ENCODE measurements at places on chromosomes 1 and 21. TPM values are rescaled to one million over a fixed set of nuclear protein-coding genes. Genes with fewer than 3 reads are reported as not detected.
A peak's percentile ranks its signal among the peaks of the same experiment; 100 is the strongest.

DNA sequence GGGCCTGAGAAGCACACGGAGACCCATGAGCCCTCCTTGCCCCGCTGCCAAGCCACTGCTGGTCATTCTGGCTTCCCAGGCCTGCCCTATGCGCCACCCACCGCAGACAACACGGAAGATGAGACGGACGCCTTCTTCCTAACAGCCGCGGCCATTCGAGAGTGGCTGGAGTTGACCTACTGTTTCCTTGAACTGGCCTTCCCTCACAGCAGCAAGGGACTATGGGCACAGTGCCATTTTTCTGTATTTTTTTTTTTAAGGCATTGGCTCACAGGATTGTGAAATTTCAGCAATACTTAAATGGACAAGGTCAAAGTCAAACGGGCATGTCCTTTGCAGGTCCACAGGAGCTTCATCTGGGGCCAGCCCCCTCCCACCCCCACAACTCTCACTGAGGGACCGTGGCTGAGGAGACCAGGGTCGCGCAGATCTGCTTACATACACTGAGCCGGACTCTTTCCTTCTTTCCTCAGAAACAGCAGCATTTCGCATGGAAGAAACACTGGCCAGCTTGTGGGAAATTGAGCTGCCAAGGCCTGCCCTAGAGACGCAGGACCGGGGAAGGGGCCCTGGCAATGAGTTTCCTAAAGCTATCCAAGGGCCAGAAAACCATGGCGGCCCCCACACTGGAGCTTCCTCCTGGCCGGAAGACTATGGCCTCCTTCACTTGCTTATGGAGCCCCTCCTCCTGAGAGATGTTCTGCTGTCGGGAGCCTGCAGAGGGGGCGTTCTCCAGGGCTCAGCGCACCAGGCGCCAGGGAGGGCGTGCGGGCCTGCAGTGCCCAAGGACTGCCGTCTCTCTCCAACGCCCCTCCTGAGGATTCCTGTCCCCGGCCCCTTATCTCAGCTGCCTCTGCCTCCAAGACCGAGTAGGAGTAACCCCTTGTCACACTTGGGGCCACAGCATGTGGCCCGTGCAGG lies 98.9 kb downstream of the PGBD5 start:
- DNase-seq: no peak

- DNase-seq: no peak
These were observed 79.4 kb downstream of the FCRL5 start for GRCh38 chr1:157472959-157473358.

- no peak for DNase-seq
These were observed 41.2 kb downstream of the NME7 start for GRCh38 chr1:169326261-169326955.

- no peak for DNase-seq
These were observed 4.1 kb upstream of the PEF1 start for GRCh38 chr1:31648641-31649357.

The PLEKHA6 gene
- 53.8 TPM for total RNA-seq

DNA sequence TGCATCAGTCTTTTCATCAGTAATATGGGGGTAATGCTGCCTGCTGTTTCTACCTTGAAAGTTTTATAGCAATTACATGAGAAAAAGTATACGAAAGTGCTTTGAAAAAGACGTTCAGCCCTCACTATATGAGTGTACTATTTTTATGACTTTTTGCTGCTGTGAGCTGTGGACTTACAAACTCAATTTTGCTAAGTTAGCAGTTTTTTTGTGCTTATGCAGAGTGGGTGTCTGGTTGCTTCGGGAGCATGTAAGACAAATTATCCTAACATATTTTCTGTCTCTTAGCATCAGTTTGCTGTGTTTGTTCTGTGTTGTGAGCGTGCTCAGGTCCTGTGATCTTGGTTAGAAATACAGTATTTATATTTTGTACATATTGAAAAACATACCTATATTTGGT lies 109.7 kb downstream of the CACNA1E start:
- no peak for DNase-seq

The SLFNL1 gene
- total RNA-seq: 0.22 TPM

The ZYG11A gene
- total RNA-seq: 0.40 TPM

- DNase-seq: no peak
These were observed 17.0 kb downstream of the UMODL1 start for GRCh38 chr21:42088148-42088547.

GRCh38 chr21:21818898-21819297 lies 820.7 kb downstream of the NCAM2 start:
- DNase-seq: no peak

DNA sequence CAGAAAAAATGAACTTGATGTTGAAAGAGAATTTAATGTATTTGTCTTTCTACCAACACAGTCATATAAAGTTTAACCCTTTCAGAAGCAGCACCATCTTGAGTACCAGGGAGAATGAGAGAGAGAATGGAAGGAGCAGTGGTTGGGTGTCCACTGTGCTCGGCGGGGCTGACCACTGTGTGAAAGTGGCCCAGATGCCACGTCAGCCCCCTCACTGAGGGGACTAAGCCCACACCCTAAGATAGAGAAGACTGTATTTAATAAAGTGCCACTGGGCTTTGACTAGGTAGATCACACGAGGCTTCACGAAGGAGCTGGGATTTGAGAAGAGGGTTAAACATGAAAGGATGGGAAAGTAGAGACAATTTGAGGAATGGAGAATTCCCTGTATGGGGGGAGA lies 31.2 kb downstream of the BATF3 start:
- no peak for DNase-seq

The FAM72C gene
- 4.3 TPM for total RNA-seq

DNA sequence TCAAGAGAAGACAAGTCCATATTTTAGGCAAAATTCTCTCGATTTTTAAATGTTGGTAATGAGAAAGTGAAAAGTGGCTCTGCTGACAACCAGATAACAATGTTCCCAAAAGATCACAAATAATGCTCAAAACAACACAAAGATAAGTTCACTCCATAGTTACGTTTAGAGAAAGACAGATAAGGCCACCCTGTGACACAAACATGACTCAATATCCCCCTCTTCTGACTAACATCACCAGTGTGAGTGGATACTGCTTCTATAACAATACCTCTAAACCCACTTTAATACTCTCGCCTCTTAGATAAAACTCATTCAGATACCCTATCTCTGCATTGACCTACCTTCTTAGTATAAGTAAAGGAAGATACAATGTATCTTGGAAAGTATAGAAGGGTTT lies 51.2 kb upstream of the RGS7 start:
- DNase-seq: peak; percentile 78

DNA sequence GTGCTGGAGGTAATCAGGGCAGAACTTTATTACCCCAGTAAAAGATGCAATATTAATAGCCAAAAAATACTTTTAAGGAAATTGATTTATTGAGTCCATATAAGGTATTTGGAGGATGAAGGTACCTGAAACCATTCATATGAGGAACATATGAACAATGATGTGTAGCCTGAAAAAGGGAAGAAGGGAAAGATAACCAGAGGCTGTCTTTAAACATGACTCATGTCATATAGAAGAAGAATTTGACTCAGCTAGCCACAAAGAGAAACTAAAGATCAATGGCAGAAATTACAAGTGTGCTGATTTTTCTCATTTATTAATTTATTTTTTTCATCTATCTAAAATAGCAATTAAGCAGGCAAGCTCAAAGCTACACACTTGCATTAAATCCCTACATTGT lies 136.2 kb upstream of the DUSP10 start:
- peak; percentile 57 for DNase-seq

DNA sequence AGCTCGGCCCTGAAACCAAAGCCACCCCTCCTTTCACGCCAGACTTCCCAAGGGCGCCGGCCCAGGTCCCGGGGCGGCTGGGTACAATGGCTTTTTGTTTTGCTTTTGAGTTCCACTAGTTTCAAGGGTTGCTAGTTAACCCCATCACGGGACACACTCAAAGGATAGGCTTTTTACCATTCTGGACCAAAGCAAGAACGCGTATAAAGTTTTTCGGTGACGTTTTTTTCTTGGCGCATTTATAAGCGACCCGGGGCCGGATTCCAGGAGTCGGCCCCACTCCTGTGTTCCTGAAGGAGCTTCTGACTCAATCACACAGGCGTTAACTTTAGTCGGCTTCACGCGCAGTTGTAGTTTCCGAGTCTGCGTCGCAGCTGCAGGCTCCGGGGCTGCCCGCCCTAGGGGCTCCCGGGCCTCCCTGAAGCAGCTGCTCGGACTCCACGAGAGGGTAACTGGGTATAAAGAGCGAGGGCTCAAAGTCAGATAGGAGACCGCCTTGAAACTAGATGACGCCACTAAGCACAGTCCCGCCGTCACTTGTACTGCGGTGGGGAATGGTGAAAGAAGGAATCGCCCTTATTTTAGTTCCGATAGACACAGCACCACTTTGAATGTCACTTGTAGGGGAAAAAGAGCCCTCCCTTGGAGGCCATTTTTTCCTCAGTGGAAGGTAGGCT lies 707 bp upstream of the KLHL21 start:
- peak; percentile 62 for DNase-seq

The TMEM82 gene
- total RNA-seq: not detected

The DSCAM gene
- total RNA-seq: not detected

- DNase-seq: no peak
These were observed 101.7 kb downstream of the ESRRG start for GRCh38 chr1:216621536-216621935.

The CFHR5 gene
- not detected for total RNA-seq

- DNase-seq: no peak
These were observed 32.9 kb downstream of the PRMT2 start for GRCh38 chr21:46668381-46668780.

The MAEL gene
- not detected for total RNA-seq

The FCER1G gene
- total RNA-seq: not detected

GRCh38 chr1:115457289-115457688 lies 119.2 kb upstream of the NGF start:
- no peak for DNase-seq

- DNase-seq: no peak
These were observed 209.1 kb upstream of the COA6 start for GRCh38 chr1:234164098-234164709.

DNA sequence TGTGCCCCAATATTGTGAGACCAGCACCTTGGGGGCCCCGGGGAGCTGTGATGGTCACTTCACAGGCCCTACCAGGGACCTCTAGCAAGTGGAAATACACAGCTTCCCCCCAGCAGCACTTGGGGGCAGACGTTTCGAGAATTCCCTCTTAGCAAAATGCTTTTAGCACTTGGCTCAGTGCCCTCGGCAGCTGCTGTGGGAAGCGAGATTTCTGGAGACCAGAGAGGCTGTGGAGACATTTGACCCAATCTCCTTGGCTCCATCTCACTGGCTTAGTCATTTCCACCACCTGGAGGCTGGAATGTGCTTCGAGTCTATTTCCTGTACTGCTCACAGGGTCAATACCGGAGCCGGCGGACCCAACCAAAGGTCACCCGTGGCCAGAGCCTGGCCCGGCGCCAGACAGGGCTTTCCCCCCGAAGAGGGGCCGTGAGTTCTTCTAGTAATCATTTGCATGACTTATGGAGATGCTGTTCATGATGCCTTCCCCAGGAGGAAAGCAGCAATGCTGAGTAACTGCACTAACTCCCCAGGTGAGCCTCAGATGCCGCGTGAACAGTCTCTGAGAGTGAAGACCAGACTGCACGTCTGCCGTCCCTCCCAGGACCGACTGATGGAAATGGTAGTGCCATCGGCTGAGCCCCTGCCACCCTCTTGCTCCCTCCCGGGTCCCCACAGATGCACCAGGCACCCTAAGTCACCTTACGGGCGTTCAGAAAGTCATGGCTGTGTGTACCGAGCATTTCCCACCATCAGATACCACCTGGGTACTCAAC lies 4.4 kb upstream of the C2CD2 start:
- DNase-seq: peak; percentile 99

DNA sequence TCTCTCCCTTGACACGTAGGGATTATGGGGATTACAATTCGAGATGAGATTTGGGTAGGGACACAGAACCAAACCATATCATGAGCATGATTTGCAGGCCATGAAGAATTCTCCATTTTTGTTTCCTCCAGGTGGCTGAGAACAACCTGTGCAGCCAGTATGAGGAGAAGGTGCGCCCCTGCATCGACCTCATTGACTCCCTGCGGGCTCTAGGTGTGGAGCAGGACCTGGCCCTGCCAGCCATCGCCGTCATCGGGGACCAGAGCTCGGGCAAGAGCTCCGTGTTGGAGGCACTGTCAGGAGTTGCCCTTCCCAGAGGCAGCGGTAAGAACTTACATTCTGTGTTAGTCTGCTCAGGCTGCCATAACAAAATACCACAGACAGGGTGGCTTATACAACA lies 9.7 kb downstream of the MX1 start:
- DNase-seq: no peak

The IVNS1ABP gene
- total RNA-seq: 30.7 TPM

The HAPLN2 gene
- total RNA-seq: not detected

The FAM110D gene
- total RNA-seq: not detected

DNA sequence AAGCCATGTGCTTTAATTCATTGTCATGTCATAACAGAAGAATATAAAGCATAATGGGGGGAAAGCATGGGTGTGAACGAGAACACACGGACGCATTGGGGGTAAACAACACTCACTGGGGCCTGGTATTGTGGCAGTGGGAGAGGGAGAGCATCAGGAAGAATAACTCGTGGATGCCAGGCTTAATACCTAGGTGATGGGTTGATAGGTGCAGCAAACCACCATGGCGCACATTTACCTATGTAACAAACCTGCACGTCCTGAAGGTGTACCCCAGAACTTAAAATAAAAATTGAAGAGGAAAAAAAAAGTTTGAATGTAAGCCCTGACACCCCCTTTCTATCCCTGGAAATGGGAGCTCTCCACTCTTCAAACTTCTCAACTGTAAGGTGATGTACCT lies 34.9 kb upstream of the CACHD1 start:
- no peak for DNase-seq
